GM18507 (cell line): ENCODE measurements at places on chromosomes 3 and 15.

DNA sequence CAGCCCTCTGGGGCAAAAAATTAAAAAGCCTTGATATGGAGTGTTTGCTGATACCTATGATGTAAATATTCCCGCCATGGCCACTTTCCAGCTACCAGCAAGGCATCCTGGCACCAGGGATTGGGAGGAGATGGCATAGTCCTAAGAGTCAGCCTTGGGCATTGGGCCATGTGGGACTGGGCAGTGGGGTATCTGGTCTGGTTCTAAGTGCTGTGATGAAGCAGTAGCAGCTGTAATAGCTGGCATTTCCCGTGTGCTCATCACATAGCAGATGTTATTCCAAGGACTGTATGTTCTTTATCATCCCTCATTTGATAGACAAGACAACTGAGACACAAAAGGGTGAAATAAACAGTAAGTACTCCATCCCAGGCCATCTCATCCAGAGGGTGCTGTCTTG lies 6.9 kb upstream of the SACM1L start:
- DNase-seq: no peak

DNA sequence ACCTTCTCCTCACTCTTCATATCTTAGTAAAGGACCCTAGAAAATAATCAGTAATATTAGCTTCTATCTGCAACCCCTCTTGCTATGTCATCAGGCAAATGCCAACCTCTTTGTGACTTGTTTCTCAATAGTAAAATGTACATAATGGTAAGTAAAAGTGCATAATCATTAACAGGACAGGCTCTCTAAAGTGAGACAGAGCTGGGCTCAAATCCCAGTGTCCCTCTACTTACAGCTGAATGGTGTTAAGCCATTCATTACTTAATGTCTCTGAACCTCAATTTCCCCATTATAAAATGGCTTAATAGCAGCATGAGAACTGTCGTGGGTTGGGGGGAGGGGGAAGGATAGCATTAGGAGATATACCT lies 62.6 kb upstream of the ATP11B start:
- DNase-seq: no peak

DNA sequence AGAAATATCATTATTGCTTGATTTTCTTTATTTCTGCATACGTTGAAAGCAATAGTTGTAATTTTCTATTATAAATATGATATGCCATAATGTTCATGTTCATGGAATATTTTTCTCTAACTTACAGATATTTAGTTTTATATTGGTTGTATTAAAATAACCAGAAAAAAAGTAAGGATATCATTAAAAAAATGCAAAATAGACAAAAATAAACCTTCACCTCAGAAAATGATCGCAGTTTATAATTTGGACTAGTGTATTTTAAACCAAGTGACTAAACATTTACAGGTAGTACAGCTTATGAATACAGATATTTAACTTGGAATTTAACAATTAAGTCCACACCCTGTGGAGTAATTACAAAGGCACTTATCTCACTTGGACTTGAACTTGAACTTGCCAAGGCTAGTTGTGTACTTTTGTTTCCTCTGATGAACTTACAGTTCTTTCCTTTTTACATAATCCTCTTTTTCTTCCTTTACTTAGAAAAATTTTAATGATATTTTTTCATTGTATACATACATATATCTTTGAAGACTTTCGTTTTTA lies 156.7 kb downstream of the CHL1 start:
- DNase-seq: no peak

GRCh38 chr3:176523114-176523513 lies 674.2 kb downstream of the TBL1XR1 start:
- no peak for DNase-seq

DNA sequence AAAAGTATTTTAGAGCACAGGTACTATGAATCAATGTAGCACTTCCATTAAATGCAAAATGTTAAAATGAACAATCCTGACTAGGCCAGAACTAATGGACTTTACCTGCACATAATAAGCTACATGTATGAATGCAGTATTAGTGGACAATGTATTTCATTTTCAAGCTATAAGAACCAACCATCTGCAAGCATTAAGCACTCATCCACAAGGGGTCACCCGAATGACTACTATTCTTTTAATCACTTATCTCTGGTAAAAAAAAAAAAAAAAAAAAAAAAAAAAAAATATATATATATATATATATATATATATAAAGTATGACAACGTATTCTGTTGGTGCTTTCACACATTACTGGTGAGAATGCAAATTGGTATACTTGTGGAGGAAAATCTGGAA lies 7.2 kb downstream of the HERC1 start:
- no peak for DNase-seq

DNA sequence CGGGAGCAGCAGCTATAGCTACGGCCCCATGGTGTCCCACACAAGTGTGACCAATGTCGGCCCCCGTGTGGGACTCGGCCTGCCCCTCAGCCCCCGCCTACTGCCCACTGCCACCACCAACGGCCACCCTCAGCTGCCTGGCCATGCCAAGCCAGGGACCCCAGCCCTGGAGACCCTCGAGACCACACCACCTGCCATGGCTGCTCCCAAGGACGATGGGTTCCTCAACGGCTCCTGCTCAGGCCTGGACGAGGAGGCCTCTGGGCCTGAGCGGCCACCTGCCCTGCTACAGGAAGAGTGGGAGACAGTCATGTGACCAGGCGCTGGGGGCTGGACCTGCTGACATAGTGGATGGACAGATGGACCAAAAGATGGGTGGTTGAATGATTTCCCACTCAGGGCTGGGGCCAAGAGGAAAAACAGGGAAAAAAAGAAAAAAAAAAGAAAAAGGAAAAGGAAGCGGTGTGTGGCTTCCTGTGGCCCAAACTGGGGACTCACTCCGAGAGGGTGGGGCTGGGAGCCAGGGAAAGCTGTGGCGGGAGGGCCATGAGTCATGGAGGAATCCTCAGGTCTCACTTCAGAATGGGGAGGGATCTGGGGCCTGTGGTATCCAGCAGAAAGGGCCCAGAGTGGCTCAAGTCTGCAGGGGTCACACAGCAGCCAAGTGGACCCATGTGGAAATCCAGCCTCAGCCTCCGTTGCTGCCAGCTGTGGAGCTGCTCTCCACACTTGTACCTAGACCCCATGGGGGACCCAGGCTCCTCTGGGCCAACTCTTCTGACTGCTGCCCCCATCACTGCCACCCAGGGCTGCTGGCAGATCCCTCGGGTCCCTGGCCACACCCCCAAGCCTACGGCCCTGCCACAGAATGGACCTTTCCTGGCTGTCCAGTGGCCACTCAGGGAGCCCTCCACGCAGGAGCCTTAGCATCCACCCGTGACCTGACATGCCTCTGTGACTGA lies 26.1 kb downstream of the PTH1R start:
- no peak for DNase-seq

- DNase-seq: no peak
Measured at GRCh38 chr15:99507504-99508310, 58.1 kb upstream of the MEF2A start.

DNA sequence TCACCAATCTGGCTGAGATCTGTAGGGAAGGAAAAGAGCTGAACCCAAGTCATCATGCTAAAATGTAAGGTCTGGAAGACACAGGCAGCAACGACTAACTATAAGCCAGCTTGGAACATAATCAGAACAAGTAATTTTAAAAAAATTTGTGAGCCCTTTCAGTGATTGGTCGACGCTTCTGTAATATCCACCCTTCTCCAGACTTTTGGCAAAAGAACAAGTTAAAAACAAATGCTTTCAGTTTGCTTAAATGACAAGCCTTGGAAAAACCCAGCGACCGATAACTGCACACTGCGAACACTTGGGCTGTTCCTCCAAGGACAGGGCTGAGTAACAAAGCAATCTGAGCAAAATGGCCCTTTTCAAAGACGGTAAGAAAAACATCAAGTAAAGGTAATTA lies 49.6 kb downstream of the PCSK6 start:
- DNase-seq: no peak

GRCh38 chr3:126107957-126108675 lies 24.2 kb upstream of the SLC41A3 start:
- DNase-seq: no peak

GRCh38 chr3:165279471-165279870 lies 83.3 kb upstream of the SLITRK3 start:
- DNase-seq: no peak

DNA sequence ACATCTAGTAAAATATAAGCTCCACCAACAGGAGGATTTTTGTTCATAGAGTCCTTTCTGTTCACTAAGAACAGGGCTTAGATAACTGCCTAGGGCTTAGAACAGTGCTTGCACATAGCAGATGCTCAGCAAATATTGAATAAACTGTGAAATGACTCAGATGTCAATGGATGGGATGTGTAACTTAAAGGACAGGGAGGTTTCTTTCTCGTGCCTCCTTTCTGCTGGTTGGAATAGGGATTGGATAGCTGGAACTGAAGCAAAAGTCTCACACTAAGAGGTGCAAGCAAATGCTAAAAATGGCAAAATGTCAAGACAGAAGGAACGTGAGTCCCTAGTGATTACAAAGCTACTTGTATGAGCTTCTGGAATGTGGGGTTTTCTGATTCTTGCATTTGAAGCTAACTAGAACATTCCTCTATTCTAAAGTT lies 392.8 kb upstream of the WNT5A start:
- DNase-seq: no peak

- no peak for DNase-seq
Measured at GRCh38 chr3:142218703-142219102, 6.7 kb downstream of the GK5 start.

DNA sequence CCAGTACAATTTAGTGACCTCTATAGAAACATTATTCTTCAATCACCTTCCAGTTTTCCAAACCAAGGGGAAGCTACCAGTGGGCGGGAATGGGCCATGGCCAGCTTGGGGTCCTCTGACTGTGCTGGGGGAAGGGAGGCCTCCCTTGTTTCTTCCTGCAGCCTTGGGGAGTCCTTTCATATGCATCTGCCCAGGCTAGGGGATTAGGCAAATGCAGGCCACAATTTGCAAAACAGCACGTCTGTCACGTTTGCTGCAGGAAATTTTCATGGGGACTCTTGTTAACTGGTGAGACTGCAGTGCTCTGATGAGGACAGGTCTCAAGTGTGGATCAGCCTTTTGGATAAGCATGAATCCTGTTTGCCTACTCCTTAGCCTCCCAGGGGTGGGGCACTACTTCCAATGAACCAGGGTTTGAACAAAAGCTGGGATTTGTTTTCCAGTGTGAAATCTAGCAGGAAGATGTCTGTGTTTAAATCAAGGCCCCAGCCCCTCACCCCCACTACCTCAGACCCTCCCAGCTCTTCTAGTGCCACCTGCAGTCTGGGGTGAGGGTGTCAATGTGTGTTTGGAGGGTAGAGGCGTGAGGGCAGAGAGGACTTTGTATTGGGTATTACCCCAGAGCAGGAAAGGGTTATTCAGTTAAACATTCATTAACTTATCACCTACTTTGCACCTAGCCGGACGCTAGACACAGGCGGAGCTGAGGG lies 219.9 kb downstream of the OPA1 start:
- DNase-seq: no peak

GRCh38 chr3:78659386-78659987 lies 1108.3 kb downstream of the ROBO1 start:
- DNase-seq: no peak

DNA sequence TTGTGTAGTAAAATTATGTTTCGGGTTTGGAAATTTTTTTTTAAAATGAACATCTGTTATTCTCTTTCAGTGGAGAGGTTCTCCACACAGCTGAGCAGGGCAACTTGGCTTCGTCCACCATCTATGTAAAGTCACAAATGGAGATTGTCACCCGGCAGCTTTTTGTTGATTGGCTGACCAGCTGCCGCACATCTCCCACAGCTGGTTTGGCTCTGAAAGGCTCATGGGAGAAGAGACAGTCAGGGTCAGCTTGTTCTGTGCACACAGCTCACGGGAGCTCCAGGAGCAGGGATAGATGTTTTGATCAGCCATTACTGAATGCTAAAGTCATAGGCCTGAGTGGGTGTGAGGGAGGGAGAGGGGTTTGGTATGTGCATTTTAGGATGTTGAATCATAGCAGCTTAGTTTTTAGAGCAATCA lies 12.9 kb upstream of the CCDC80 start:
- DNase-seq: no peak

GRCh38 chr15:77508541-77509243 lies 88.0 kb downstream of the HMG20A start:
- no peak for DNase-seq

- DNase-seq: peak; percentile 58
Measured at GRCh38 chr15:65916664-65917406, 47.5 kb downstream of the RAB11A start.

GRCh38 chr3:185653949-185654757 lies 68.1 kb downstream of the SENP2 start:
- DNase-seq: no peak

DNA sequence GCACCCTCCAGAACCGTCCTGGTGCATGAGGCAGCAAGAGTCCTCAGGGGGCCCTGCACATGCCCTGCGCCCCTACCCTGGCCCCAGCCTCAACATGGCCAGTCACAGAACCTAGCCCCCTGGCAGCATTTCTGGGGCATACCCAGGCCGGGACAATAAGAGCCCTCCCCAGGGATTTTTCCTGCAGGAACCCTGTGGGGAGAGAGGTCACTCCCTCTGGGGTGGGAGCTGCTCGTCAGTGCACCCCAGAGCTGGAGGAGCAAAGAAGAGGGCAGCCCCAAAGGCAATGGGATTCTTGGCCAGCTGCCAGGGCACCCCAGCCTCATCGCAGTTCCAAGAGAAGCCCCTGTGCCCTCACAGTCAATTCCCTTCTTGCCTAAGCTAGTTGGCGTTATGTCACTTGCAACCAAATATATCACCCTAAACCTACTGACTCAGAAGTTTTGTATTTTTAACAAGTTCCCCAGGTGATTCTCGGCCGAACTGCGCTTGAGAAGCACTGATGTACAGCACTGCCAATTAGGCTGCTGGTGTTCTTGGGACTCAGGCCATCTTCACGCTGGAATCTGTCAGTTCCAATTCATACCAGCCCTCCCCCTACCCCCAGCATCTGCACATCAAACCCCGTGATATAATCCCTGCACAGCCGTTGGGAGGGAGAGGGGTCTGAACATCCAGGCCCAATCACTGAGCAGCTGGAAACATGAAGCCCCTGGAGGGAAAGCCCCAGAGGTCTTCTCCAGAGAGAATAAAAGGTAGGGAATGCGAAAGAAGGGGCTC lies 87.5 kb upstream of the PRR20G start:
- no peak for DNase-seq

DNA sequence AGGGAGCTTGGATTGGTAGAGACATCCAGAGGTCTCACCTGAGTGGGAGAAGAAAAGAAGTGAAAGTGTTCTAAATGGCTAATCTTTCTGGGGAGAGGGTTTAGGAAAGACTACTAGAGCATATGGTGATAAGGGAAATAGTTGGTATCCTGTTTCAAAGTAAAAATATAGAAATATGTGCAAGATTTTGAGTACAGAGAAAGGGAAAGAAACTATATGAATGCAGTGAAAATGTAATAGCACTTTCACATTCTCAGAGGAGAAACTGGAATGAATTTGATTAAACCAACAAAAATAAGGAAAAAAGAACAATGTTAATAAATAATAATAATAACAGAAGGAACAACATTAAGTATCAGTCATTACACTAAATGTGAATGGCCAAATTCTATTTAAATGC lies 119.4 kb downstream of the DNAJB8 start:
- DNase-seq: no peak

GRCh38 chr15:71752604-71753289 lies 57.6 kb upstream of the NR2E3 start:
- DNase-seq: no peak

GRCh38 chr15:36724905-36725304 lies 145.5 kb downstream of the CDIN1 start:
- DNase-seq: no peak
